ENCODE measurements at places on chromosomes 5 and 9.

DNA sequence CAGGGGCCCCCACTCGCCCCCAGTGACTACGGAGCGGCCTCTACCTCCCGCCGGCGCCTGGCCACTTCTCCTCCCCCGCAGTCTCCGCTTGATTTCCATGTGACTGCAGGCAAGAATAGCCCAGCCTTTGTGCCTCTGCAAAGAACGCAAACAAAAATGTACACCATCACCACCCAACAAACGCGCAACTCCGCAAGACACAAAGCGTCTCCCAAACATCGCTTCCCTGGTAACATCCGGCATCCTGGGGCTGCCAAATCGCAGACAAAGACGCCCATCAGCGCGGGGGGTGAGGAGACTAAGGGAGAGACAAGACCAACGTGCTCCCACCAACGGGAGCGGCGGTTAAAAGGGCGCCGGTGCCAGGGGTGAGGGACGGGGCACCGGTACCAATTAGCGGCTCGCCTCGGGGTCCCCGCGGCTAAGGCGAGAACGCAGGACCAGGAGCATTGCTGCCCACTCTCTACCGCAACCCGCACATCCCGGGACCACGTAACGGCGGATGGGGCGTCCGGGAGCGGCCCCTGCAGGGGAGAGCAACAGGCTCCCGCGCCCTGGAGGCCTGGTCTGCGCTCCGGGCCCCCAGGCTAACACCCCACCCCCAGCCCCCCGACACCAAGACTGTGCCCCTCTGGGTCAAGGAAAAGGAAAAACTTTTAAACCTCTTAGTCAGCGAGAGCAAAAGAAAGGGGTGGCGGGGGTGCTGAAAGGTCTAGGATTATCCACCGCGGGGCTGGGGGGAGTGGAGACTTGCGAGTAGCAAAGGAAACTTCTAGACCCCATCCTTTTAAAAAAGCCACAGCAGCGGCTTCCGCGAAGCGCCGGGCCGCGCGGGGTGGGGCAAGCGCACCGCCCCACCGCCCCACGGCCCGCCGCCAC lies 885 bp downstream of the MPDZ start:
- DNase-seq = no peak

DNA sequence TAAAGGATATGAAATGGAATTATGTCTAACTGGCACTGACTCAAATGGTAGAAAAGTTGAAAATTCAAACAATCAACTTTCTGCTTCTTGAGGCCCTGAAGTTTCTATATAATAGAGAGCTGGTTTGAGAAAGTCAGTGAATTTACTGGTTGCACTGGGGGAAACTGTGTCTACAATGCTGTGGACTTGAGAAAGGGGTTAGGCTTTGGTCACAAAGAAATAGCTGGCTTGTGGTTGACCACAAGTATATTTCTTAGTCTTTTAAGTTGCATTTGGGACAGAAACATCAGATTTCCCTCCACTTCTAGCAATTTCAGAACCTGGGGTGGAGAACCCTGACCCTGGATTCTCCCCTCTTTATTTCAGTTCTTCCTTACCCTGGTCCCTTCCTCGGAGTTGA lies 192.6 kb upstream of the ACTBL2 start:
- DNase-seq = no peak

DNA sequence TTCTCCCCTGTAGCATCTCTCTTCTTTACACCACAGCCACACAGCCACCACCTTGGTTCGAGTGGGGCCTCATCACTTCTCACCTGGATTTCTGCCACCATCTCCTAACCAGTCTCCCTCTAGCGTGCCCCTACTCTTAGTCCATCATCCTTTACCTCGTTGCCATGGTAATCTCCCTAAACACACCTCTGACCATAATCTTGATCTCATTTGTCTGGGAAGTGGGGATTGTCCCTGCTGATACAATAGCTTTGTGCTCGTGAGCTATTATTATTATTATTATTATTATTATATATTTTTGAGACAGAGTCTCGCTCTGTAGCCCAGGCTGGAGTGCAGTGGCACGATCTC lies 76.5 kb upstream of the HSPA9 start:
- DNase-seq = no peak

- no peak for DNase-seq
Measured at GRCh38 chr5:163089230-163089629, 348.2 kb upstream of the CCNG1 start.

GRCh38 chr9:1462626-1463308 lies 412.6 kb downstream of the DMRT2 start:
- no peak for DNase-seq

DNA sequence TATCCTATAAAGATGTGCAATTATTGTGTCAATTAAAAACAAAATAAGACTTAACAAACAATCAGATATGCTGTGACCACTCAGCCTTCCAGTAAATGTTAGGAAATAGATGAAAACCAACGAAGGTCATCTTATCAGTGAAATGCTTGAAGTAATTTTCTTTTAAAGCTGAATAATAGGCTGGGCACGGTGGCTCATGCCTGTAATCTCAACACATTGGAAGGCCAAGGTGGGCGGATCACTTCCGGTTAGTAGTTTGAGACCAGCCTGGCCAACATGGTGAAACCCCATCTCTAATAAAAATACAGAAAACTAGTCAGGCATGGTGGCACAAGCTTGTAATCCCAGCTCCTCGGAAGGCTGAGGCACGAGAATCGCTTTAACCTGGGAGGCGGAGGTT lies 31.2 kb downstream of the NLN start:
- no peak for DNase-seq

GRCh38 chr5:98108497-98108896 lies 665.0 kb upstream of the RGMB start:
- DNase-seq = no peak

DNA sequence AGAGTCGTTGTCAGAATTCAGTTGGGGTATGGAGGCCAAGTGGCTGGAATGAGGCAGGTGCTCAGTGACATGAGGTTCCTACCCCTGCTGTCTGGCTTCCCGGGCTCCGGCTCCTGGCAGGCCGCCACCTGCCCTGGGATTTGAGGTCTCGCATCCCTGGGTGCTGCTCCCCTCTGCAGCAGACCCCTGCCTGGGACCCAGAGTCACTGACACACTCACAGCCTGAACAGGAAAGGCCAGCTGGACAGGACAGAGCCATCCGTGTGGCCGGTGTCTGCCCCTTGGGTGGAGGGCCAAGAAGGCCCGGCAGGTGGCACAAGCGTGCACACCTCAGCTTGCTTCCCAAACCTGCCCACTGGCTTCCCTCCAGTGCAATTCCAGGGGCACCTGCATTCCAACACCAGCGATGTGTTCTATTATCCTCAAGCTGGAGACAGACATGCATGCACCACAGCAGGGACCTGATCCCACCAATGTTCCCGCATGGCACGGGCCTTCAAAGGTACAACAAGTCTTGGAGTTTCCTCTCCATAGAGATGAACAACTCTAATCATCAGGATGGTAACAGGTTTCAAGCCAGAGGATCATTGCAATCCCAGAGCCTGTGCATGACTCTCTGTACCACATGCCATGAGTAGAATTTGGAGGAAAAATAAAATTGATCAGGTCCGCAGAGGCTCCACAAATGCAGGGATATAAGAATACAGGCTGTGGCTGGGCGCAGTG lies 45.6 kb upstream of the RNF130 start:
- DNase-seq = no peak

DNA sequence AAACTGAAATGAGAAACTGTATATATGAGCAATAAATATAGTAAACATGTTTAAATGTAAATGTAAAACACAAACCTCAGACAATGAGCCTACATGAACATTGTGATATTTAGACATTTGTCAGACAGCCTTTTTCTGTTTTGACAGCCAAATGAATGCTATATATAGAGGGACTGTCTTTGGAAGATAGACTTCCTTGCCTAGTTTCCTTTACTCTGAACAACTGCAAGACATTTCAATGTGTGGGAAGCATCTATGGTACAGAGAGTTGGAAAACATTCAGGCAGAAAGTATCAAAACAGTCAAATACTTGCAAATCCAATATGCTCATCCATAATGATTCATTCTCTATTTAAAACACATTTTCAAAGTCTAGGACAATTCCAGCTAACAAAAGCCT lies 31.7 kb upstream of the TUSC1 start:
- DNase-seq = no peak

GRCh38 chr9:18184401-18184800 lies 289.6 kb upstream of the ADAMTSL1 start:
- no peak for DNase-seq

DNA sequence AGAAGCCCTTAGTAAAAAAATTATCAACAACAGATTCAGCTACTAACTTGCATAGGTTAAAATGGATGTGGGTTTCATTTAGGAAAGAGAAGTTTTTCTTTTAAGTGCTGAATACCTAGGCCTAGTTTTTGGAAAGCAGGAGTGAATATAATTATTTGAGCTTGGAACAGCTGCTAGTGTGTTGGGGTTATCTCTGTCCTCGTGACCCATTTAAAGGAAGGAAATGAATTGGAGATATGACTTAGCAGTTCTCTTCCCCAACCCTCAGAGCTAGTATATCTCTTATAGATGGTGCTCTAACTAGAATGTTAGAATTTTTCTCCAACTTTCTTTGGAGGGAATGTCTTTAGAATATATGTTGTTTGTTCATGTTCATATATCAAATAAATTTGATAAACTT lies 38.6 kb downstream of the ZNF366 start:
- no peak for DNase-seq

DNA sequence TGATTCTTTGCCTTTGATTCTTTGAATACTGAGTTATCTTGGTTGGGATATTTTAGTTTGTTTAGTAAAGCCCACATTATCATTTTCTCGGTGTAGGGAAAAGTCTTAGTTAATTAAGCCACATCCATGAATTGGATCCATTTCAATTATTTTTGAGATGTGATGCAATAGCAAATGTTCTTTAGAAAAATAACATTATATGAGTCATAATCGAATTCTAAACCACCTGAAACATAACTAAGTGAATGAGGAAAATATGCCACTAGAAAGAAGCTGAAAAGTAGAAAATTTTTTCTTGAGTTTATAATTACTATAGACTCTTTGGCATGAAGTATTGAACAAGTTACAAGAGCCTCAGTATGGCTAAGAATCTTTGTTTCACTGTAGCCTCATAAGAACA lies 17.5 kb upstream of the CCDC192 start:
- no peak for DNase-seq

DNA sequence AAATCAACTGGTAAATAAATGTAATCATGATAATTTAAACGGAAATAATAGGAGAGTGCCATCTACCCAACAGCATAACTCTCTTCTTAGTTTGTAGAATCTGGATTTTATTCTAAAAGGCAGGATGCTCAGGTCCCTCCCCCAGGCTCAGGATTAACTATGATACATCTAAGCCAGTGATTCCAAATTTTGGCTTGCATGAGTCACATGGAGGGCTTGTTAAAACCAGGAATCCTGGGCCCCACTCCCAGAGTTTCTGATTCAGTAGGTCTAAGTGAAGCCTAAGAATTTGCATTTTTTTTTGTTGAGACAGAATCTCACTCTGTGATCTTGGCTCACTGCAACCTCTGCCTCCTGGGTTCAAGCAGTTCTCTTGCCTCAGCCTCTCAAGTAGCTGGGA lies 62.3 kb upstream of the ZFR start:
- no peak for DNase-seq

DNA sequence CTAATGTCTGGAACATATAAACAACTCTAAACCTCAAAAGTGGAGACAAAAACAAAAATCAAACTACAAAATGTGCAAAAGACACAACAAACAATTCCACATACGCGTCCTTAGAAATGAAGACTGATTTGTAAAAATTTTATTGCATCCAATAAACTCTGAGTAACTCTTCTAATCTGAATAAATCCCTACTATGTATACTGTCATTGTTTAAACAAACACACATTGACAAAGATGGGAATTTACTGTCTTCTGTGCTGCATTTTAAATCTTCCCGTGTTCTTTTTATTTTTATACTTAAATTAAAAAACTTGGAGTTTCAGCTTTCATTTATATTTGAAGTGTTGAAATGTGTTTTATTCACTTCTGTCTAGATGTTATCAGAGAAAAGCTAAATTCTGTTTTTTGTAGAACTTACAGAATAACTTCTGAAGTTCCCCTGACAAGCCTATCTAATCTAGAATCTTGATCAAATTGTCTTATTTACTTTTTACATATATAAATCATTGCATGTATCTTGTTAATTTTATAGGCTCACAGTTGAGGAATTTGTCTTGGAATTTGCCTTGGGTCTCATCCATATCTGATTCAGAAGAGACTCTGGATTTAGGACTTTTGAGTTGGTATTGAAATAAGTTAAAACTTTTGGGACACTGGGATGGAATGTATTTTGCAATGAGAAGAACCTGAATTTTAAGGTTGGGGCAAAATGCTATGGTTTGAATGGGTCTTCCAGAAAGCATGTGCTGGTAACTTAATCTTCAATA lies 2064.4 kb upstream of the C9orf72 start:
- DNase-seq = no peak
